ENCODE measurements at places on chromosomes 13 and 19.

DNA sequence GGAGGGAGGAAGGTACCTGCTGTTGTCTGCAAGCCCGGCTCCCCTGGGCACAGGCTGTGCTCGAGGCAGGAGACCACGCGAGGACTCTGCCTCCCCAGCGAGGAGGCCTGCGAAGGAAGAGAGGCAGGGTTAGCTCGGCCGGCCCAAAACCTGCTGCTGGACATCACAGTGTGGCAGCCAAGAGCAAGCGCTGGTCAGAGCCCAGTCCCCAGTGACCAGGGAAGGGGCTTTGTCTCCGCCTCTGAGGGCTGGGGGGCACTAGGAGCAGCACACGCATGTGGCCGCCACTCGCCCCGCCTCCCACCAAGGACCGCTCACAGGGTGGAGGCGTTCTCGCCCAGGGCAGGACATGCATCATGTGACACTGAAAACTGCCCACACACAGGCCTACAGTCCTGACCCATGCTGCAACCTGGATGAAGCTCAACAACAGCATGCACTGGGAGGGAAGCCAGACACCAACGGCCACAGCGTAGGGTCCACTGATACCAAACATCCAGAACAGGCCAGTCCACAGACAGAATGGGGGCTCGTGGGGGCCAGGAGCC, 8.5 kb downstream of the MIER2 start:
- ATAC-seq = no peak

GRCh38 chr19:38042132-38042531, 135.1 kb downstream of the SIPA1L3 start:
- no peak for ATAC-seq

GRCh38 chr19:44951179-44952159, 3.7 kb upstream of the CLPTM1 start:
- no peak for ATAC-seq

DNA sequence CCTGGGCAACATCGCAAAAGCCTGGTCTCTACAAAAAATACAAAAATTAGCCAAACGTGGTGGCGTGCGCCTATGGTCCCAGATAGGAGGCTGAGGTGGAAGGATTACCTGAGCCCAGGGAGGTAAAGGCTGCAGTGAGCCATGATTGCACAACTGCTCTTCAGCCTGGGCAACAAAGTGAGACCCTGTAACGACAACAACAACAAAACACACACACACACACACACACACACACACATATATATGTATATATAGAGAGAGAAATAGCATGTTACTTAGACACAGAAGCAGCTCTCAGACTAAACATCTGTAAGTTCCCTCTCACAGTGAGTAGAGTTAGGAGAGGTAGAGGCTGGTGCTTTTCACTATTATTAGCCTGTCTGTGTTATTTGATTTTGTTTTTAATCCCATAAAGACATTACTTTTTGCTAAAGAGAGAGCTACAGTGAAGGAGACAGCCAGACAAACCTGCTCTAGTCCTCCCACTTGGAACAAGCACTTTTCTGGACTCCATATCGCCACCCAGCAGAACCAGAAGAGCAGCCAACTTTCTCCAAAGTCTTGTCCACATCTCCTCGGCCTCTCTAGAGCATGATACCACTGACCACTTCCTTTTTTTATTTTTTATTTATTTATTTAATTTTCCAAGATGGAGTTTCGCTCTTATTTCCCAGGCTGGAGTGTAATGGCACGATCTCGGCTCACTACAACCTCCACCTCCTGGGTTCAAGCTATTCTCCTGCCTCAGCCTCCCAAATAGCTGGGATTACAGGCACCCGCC, 2.8 kb upstream of the LIN7B start:
- no peak for ATAC-seq

DNA sequence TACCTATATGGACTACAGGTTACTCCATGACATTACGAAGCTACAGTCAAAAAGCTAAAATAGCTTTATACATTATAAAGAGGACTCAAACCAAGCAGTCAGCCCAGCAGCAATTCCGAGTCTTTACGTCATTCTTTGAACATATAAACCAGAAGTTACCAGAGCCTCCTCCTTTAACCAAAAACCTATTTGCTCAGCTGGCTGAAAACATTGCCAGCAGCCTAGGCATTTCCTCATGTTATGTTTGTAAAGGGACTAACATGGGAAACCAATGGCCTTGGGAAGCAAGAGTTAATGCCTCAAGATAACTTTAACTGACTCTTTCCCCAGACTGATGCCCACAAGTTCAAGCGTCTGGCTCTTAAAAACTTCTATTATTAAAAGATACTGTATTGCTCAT, 104.1 kb upstream of the ZNF492 start:
- ATAC-seq = no peak

GRCh38 chr19:50310759-50311465, 18.3 kb downstream of the KCNC3 start:
- no peak for ATAC-seq

GRCh38 chr19:18049385-18049784, 37.3 kb downstream of the IL12RB1 start:
- no peak for ATAC-seq

GRCh38 chr19:53532362-53532761, 5.6 kb upstream of the ZNF331 start:
- ATAC-seq = no peak

- ATAC-seq = peak; percentile 53
Measured at GRCh38 chr19:3785938-3786824, at the start of gene MATK. Gene MATK (minus strand): TSS chr19:3786381. CDS start chr19:3785135, 1,246 bp downstream.

- no peak for ATAC-seq
Measured at GRCh38 chr13:111491021-111491420, 170.6 kb downstream of the TEX29 start.

DNA sequence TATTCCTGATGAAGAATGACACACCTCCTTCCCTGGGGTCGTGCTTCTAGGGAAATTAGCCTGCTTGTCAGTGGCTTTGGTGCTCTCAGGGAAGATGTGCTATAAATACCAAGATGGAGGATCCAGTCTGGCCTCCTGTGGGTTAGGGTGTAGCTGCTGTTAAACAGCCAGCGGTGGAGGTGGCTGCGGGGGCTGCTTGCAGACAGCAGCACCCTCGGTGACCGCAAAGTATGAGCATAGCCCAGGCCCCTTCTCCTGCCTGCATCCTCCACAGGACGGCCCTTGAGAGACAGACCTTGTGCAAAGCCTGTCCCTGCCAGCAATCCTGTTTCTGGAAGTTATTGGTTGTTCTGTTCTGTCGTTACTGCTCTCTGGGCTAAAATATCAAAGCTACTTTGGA, 11.4 kb downstream of the VSTM2B start:
- ATAC-seq = no peak

DNA sequence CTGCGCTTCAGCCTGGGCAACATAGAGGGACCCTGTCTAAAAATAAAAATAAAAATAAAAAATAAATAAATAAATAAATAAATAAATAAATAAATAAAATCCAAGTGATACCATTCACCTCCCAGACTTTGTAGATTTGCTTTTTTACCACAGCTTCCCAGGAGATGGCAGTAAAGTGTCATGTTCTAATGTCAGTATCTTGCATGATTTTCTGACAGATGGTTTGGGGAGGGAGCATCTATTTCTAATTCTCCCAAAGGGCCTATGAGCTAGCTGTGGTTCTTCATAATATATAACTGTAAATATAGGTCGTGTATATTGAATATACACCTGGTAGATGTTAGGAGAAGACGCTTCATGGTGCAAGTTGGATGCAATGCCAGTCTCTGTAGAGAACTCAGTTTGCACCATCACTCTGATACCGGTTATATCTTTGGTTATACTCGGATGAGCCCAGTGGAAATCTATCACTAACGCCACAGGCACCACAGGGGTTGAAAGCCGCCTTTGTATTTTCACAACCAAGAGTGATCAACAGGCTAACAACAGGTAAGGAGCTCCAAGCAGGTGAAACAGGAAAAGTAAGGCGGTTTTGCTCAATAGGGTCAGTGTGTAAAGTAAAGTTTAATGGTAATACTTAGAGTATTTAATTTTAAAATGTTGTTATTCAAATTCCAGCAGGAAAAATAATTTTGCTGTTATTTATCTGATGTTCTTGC, 13.9 kb downstream of the APLP1 start:
- peak; percentile 49 for ATAC-seq

- no peak for ATAC-seq
Measured at GRCh38 chr13:50616101-50616500, 227.4 kb downstream of the DLEU7 start.

DNA sequence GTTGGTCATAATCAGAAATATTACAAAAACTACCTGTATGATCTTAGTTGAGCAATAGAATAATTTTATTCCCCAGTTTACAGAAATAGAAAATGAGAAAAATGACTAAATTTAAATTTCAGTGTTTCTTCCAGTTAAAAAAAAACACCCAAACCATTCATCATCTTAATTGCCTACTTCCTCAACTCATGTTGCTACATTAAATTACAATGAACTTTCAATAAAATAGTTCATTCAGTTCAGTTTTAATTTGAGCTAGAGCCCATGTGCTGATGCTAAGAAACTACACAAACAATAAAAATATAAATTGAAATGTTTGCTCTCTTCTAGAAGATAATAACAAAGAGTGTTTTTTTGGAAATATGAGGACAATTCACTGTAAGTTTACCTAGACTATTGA, 820.4 kb downstream of the SLITRK6 start:
- no peak for ATAC-seq

DNA sequence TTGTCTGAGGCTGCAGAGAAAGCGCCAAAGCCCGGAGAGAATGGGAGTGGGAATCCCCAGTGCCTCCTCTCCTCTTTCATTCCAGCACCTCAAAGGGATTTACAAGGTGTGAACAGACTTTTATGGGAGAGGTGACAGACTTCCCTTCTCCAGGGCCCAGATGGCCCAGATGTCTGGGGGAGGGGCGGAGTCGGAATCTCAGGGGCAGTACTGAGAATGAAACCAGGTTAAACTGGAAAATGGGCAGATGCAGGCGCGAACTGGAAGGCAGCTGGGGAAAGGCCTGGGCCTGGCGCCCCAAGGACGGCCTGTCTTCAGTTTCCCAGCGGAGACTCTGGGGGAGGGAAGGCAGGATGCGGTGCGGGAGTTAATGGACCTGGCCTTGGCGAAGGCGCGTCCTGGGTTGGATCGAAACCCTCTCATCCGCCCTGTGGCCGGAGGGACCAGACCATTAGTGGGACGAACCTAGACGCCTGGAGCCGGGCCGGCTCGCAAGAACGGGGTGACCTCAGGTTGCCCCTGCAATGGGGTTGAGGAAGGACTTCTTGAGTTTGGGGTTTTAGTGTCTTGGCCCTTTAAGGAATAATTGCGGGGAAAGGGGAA, 592 bp upstream of the TRIP10 start:
- no peak for ATAC-seq

DNA sequence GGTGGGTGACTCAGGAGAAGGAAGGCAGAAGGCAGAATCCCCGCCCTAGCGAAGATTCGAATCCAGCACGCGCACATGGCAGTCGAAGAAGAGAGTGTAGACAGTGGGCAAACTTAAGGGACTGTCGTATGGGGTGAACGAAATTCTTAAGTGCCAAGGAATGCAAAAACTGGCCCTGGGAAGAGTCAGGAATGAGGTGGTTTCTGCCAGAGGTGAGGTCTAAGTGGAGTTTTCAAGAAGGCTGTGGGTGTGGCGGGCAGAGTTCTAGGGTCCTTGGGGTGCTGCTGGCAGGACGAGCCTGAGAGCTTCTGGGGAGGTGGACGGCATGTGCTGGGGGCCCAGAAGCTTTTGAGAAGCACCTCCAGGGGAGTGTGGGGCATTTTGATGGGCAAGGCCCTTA, 63.9 kb upstream of the RNF113B start:
- no peak for ATAC-seq

GRCh38 chr19:39111593-39112199, 13.9 kb upstream of the PAK4 start:
- no peak for ATAC-seq

DNA sequence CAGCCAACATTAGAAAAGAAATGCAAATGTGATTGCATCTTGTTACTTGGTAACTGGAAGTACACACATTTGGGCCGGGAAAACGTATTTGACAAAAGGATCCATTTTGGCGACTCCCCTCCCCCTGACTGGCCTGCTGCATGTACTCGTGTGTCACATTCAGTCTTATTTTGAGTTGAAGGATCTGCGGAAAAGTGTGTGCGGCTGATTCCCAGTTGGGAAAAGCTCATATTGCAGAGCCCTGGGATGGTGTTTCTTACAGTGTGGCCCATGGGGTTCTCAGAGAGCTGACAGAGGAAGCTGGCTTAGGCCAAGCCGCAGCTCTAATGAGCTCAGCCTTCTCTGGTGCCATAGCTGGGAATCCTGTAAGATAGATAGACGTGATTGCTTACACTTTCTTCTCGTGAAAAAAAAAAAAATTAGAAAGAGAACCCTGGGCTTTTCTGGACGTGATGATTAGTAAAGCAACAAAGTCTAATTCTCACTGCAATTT, 170.3 kb upstream of the ARGLU1 start:
- no peak for ATAC-seq

DNA sequence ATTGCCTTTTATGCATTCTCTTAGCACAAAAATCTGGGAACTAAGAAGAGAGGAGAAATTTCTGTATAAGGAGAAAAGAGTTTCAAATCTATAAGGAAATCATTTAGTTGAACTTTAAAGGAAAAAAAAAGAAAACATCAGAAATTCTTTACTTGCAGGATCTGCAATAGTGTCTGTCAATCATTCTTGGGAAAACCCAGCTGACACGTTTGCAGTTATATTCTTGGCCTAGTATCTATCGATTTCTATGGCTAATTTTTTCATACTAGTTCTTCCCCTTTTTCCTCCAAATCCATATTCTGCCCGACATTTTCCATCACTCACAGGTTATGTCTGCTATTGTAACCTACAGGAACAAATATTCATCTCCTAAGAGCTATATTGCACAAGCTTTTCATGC, 160.7 kb downstream of the ABCC4 start:
- ATAC-seq = no peak

DNA sequence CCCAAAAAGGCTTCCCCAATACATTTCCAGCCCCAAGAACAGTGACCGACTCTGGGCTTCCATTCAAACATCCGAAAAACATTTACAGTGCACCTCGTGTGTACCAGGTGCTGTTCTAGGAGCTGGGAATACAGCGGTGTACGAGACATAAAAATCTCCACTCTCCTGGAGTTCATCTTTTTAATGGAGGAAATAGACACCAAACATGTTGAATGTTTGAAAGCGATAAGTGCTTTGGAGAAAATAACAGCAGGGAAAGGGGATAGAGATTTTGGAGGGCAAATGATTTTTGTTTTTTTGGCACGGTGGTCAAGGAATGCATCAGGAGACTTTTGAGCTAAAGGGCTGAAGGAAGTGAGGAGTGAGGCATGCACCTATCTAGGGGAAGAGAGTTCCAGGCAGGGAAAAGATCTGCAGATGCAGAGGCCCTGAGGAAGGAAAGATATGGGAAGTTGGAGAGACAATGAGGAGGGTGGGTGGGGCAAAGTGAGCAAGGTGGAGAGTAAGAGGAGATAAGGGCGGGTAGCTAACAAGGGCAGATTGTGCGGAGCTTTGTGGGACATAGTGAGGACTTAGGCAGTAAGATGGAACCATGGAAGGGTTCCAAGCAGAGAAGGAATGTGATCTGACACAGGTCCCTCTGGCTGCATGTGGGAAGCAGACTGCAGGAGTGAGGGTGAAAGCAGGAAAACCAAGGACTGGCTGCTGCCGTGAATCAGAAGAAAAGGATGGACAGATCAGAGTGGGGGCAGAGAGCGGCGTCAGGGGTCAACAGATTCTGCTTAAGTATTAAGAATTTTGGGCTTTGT, 703 bp upstream of the FBL start:
- no peak for ATAC-seq

- no peak for ATAC-seq
Measured at GRCh38 chr19:1698636-1699035, 46.2 kb upstream of the TCF3 start.

All from stimulated activated memory B cell treated with anti-CD40 and anti-IgM and Interleukin-4, amounts not matched to agents 10 μg/mL and 1 μg/mL and 100 μg/mL, for 72 hours (primary cell).